ENCODE measurements at places on chromosomes 4 and X.
A peak's percentile ranks its signal among the peaks of the same experiment; 100 is the strongest.

- DNase-seq, result peak; percentile 4
These were observed 144.9 kb downstream of the POLA1 start for GRCh38 chrX:24838629-24839028.

DNA sequence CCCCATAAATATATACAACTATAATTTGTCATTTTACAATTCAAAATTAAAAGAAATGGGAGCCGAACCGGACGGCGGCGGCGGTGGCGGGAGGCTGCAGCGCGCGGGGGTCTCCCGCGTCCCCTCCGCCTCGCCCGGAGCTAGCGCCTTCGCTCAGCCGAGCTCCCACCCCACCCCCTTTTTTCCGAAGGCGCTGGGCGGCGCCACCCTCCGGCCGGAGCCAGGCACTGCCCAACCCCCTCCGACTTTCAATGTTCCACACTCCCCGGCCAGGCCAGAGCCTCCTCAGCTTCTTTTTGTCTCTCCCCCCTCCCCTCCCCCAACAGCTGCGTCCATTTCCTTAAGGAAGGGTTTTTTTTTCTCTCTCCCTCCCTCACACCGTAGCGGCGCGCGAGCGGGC, 214.1 kb upstream of the GEMIN8 start:
- no peak for DNase-seq

DNA sequence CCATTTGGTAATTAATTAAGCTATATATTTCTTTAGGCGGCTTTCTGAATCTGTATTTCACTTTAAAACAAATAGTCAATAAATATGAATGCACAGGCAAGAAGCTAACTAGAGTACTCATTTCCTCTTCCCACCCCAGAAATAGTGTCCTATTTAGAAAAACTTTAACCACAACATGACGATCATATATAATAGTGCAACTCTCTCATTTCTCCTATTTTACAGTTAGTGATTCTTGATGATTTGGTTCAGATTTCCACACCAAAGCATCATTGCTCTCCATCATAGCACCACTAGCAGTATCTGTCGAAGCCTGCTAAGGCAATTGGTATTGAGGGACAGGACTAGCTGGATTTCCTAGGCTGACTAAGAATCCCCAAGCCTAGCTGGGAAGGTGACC, 184.0 kb upstream of the GALNTL6 start:
- no peak for DNase-seq

DNA sequence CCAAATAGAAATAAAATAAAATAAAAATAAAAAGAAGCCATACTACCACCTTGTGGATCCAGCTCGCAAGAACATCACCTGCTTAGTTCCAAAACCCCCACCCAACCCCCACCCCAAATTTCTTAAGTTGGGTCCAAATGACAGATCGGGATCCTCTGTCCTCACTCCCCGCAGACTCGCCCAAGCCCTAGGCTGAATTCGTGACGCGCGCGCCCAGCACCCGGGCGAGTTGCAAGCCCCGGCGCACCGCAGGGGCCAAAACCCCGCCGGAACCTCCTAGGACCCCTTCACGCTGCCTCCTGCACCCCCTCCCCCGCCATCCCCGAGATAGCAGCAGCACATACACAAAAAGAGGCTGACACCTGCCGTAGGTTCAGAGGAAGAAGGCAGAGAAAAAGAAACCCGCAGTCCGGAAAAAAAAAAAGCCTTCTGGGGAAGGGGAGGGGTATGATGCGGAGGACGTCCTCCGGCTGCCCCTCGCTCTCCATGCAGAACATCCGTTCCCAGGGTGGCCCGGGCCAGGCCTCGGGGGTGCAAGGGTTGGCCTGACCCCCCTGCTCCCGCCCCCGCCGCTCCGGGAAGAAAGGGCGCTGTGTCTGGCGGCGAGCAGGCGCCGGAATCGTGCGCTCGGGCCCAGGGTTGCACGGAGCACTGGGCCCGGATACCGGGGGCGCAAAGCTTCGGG, 2.6 kb downstream of the NLGN4X start:
- DNase-seq, result no peak

DNA sequence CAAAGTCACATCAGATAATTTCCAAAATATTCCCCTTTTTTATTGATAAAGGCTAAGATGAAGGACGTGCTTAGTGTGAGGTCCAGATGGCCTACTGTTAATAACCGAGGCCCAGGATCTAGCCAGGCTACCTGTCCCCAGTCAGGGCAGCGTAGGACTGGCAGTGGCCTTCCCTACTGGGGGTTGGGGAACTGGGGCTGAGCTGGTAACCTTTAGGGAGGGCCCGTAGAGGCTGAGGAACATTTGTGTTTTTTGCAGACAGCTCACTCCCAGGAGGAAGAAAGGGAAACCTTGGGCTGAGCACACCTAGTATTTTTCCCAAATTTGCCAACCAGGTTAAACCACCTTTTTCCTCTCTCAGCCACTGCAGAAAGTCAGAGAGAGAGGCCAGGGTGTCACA, 59.1 kb downstream of the KLF3 start:
- no peak for DNase-seq

- no peak for DNase-seq
These were observed 226.9 kb downstream of the ARHGAP24 start for GRCh38 chr4:85701861-85702321.

DNA sequence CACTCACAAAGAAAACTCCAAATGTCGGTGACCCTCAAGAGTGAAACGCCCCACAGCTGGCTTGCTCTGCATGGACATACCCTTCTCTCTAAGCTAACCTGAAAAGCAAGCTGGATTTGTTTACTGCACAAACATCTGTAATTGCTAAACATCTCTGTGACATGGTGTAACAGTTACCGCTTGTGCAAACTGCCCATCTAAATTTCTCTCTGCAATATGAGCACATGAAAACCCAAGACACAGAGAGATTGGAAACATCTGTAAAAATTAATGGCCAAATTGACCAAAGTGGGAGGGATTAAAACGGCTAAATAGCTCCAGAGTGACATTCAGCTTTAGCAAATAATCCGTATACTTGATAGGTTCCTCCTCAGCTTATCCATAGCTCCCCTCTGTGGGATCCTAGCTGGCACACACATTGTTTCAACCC, 155.0 kb upstream of the MAP3K15 start:
- DNase-seq, result no peak

- DNase-seq, result no peak
These were observed 33.4 kb downstream of the AKAP4 start for GRCh38 chrX:50167366-50167765.

- DNase-seq, result no peak
These were observed 244.6 kb upstream of the TET2 start for GRCh38 chr4:104901961-104902605.

DNA sequence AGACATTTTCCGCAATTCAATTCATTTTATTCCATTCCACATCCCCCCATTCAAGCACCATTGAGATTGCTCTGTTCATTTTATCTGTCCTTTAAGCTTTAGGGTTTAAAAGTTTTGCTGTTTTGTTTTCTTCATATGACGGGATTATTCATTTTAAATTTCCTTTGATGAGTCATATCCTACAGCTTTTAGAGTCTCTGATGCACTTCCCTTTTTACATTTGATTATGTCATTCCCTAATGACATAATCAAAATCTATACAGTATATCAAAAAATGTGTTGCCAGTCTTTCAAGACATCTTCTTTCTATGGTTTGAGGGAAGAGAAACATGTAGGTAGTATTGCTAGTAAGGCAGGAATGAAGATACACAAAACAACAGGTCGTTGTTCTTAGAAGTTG, 456.3 kb downstream of the PDGFC start:
- DNase-seq, result peak; percentile 49
